Head of caudate nucleus (tissue), 42 donors: ENCODE measurements at places on chromosomes 4 and X.
A peak's percentile ranks its signal among the peaks of the same experiment; 100 is the strongest.

- DNase-seq, result no peak
Observed at GRCh38 chrX:19554786-19555185, 39.5 kb upstream of the MAP3K15 start.

GRCh38 chr4:114791976-114792375 is 193.4 kb downstream of the UGT8 start:
- DNase-seq, result no peak

- DNase-seq, result no peak
Observed at GRCh38 chr4:35556387-35556786, 687.9 kb downstream of the ARAP2 start.

- no peak for DNase-seq
Observed at GRCh38 chrX:139680356-139680755, 27.6 kb downstream of the MCF2 start.

DNA sequence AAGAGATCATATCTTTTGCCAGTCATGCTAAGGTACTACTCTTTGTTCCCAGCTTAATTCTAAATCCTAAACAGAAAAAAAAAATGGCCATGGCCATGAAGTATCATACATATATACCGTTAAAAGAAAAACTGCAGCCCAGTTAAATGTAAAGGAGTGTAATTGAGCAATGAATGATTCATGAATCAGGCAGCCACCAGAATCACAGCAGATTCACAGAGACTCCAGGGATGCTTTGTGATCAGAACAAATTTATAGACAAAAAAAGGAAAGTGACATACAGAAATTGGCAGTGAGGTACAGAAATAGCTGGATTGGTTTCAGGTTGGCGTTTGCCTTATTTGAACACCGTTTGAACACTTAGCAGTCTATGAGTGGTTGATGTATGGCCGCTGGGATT is 42.1 kb upstream of the PDGFC start:
- no peak for DNase-seq

GRCh38 chr4:27894951-27895350 is 1034.3 kb downstream of the STIM2 start:
- no peak for DNase-seq

DNA sequence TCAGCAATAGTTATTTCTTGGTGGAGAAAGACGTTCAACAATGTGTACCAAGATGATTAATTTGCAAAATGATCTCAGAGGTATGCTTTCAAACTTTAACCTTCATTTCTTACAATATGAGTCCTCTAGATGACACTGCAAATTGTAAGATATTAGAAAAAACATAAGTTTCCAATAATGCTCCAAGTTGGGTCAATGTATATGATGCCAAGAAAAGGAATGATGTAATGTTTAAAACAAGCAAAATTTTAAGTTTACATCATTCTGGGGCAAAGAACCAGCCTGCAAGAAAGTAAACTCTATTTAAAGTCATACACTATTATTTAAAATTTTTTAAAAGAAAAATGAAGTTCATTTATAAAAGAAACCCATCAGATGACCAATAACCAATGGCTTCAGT is 56.1 kb downstream of the PRSS12 start:
- no peak for DNase-seq

DNA sequence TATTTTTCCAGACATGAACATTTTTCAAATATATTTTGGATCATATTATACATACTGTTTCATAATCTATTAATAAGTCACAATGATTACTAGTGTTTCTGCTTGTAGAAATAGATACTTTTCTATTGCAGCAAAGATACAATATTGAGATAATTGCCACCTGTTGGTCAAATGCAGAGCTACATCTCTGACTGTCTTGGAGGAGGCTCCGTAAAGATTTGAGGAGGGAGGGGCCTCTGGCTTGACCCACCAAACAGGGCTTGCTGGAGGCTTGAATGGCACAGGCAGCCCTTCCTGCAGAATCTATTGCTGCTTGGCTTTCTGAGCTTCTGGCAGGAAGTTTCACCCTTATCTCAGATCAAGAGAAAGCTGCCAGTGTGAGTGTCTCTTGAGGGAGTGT is 99.3 kb upstream of the ARMCX2 start:
- DNase-seq, result peak; percentile 5

GRCh38 chr4:15690020-15690809 is 8.6 kb downstream of the FAM200B start:
- no peak for DNase-seq

GRCh38 chr4:147370473-147370872 is 110.4 kb upstream of the EDNRA start:
- DNase-seq, result no peak

- no peak for DNase-seq
Observed at GRCh38 chrX:129262912-129263311, 260.4 kb downstream of the SMARCA1 start.

DNA sequence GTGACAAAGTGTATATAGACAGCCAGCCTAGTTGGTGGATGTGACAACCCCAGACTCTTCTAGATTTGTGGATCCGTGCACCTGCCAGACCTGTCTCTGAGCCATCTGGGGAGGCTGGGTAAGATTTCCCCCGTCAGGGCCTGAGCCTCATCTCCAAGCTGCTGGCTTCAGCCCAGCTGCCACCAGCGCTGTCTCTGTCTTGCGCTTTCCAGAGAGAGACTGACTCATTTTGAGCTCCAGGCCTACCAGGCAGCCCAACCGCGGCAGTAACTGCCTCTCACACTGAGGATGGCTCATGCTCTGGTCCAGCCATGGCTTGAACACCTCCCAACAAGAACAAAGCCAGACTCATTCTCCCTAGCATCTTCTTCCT is 26.4 kb downstream of the NOP14 start:
- DNase-seq, result no peak

DNA sequence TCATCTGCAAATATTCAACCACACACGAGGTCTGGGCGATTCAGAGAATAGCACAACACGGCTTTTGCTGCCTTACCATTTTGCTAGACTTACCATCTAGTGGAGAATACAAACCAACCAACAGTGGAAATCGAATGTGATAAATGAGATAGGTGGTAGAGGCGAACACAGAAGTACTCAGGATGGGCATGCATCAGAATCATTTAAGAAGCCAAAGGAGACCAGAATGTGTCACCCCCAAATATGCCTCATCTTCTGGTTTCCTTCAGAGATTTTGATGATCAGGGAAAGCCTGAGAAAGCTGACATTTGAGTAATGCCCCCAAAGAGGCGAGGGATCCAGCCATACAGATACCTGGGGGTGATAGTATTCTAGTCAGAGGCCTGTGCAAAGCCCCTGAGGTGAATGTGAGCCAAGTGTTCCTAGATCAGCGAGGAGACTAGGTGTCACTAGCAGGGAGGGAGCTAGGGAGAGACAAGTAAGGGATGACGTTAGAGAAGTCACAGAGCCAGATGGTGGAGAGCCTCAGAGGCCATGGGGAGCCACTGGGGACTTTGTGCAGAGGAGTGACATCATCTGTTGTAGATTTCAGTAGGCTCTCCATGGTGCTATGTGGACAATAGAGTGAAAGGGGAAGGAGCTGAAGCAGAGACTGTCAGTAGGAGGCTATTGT is 1.7 kb downstream of the MTMR1 start:
- DNase-seq, result no peak

DNA sequence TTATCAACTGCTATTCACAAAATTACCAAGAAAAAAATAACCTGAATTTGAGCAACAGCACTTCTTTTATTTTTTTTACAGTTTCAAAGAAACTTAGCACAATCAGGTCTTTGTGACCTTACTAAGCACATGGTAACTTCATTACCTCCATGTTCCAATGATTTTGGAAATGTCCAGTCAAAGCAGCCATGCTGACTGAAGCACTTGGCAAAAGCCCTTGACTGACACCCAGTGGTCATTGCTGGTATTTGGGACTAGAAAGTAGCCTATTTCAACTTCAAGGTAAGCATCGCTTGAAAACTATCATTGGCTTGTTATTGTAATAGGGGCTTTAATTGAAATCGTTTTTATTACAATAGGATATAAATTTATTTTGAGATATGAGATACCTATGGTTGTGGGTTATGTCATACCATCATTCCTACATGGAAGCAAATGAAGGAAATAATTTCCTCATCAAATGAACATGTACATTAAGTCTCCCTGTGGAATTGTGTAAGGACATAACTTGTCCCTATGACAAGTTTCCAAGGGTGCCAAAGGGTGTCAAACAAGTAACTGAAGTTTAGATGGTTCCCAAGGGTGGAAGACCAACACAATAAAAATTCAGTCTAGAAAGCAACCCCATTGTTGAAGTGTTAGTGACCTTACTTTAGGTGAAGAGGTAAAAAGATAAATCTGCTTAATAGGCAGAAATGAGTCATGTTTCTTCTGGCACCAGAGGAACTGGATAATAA is 15.2 kb upstream of the ANXA10 start:
- DNase-seq, result peak; percentile 54
